T-helper 2 cell (primary cell): ENCODE measurements at places on chromosomes 13 and 19.

DNA sequence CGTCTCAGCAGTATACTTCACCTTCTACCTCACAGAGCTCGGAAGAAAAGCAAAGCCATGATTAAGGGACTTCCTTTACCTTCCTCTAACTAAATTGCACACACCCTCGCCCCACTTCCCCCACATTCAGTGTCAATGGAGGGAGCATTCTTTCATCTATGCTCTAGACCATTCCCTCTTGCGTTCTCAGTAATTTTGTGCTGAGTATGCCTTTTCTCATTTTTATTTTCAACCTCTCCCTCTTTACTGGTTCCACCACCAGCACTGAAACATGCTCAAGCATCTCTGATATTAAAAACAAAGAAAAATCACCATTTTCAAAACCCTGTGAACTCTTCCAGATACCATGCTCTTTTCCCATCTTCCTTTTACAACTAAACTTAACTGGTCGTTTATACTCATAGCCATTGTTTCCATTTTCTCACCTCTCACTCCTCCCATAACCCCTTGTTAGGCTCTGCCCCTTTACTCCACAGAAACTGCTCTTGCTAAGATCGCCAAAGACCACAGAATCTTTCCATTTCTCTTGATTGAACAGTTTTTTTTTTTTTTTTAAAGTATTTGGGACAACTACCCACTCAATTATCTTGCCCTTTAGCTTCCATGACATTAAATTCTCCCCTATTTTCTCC is 32.4 kb downstream of the SERPINE3 start:
- no peak for DNase-seq

GRCh38 chr13:103403148-103403740 is 337.0 kb upstream of the SLC10A2 start:
- DNase-seq: no peak

- no peak for DNase-seq
Observed at GRCh38 chr19:50379602-50380001, 3.3 kb downstream of the NR1H2 start.

DNA sequence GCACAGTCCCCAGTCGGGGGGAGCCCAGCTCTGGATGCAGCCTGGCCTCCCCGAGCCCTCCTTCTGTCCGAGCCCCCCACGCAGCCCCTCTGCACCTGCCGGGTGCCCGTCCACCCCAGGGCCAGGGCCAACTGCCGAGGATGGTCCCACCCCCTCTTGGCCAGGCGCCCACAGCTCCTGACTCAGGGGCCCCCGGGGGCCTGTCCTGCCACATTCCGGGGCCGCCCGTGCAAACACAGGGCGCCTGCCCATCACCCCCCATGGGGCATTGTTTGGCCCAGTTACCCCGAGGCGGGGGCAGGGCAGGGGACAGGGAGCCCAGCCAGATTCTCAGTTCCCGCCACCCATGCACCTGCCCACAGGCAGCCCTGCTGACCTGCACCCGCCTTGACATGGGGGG is 5.3 kb upstream of the TCF3 start:
- DNase-seq: no peak

DNA sequence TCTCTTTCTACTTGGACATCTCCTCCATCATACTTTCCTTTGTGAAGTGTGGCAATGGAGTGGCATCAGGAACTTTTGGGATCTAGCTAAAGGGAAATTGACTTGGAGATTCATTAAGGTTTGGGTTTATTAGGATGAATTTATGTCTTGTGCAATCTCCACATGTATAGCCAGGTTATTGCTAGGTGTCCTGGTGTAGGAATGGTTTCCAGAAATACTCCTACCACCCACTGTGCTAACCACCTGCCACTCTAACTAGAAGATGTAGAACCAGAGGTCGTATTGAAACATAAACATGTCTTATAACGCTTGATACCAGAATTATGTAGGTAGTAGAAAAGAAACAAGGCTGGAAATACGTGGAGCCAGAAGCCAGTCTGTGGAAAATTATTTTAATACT is 38.1 kb upstream of the MED4 start:
- DNase-seq: no peak
